ENCODE measurements at places on chromosomes 2 and 18. TPM values are rescaled to one million over a fixed set of nuclear protein-coding genes. Genes with fewer than 3 reads are reported as not detected.

The MAL gene
- 184 TPM for total RNA-seq

The SIX3 gene
- not detected for total RNA-seq

The PLCL1 gene
- 1.3 TPM for total RNA-seq

The FBXO48 gene
- total RNA-seq: 4.3 TPM

The CTLA4 gene
- 7.6 TPM for total RNA-seq

DNA sequence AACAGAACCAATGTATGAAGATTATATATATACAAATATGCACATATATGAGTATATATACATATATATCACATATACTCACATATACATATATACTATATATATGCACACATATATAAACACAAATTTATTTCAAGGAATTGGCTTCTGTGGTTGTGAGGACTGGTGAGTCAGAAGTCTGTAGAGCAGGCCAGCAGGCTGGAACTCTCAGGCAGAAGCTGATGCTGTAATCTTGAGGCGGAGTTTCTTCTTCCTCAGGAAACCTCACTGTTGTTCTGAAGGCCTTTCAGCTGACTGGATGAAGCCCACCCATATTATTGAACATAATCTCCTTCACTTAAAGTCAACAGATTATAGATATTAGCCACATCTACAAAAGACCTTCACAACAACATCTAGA lies 143.9 kb upstream of the CREB1 start:
- DNase-seq: no peak

DNA sequence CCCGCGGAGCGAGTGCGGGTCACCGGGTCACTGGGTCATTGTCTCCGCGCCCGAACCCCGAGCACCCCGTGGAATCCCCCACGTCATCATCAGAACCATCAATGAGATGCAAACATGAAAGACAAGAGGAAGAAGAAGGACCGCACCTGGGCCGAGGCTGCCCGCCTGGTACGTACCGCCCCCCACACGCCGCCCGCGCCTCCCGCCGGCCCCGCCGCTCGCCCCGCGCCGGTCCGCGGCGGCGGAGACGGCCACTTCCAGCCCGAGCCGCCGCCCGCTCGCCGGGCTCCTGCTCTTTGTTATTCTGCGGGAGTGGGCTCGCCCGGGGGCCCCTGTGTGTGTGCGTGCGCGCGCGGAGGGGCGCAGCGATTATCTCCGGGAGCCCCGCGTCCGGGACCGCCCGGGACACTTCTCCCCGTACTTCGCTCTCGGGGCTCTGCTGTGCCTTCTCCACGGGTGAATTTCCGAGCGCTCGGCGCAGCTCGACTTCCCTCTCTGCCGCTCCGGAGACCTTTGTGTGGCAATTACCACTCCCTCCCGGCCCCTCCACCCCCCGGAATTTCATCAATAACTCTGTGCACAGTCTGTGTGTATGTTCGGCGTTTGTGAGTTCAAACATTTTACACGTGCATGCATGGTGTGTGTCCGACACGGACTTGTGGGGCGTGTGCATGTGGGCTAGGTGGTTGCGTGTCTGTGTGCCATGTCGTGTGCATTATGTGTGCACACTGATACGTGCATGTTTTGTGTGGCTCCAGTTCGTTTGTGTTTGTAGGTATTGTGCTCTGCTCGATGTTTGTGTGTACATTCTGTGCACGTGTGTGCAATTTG lies 714 bp downstream of the ASXL3 start:
- DNase-seq: peak; percentile 30

DNA sequence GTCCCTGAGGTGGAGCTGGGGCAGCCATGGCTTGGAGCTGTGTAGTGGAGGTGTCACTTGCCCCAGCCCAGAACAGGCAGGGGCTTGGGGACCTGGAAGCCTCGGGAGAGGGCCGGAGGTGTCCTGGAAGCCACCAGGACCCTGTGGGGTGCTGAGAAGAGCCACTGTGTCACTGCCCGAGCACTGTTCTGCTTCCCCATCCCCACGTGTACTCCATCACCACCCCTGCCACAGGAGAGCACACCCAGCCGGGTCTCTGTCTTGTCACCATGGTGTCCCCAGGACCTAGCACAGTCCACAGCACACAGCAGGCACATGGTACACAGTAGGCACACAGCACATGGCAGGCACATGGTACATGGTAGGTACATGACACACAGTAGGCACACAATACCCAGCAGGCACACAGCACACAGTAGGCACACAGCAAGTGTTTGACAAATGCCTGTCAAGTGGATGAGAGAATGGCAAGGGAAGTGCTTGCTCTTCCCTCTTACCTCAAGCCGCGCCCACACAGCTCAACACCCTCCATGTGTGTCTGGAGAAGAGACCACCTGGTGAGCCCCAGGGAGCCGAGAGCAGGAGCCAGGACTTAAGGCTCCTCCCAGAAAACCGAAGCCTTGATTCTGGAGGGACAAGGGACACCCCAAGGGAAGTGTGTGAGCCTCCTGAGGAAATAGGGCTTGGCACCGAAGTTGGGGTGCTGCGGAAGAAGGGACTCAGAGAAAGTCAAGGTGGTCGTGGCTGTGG lies 13.3 kb downstream of the MBP start:
- DNase-seq: no peak

DNA sequence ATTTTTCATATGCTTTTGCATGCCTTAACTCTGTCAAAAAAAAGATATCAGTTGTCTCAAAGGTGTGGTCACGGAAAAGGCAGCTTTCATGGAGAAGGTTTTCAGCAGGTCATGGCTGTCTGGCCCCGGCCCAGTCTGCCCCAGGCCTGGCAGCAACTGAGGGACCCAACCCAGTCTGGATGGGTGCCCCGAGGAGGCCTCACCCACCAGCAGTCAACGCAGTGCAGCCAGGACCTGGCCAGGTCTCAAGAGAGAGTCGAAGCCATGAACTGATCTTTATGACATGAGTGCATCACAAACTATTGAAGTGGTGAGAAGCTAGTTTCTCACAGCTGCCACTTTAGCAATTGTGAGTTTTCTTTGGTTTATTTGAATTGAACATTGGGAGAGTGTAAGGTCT lies 7.9 kb downstream of the TUBB6 start:
- DNase-seq: no peak

- DNase-seq: no peak
Measured at GRCh38 chr2:178457390-178457886, 6.3 kb downstream of the PJVK start.

GRCh38 chr2:104413890-104414289 lies 440.0 kb upstream of the POU3F3 start:
- DNase-seq: no peak

Data from activated naive CD8-positive, alpha-beta T cell treated with anti-CD3 and anti-CD28 coated beads, Interleukin-2, amount 10 ng/mL, durations not matched to agents 7 days and 5 days (primary cell).